ENCODE measurements at places on chromosomes 6 and 20.

- DNase-seq = no peak
These were observed 161.9 kb downstream of the GMPR start for GRCh38 chr6:16400248-16400760.

- no peak for DNase-seq
These were observed 541.7 kb upstream of the BTBD3 start for GRCh38 chr20:11375966-11376365.

- DNase-seq = no peak
These were observed 111.3 kb downstream of the TNFAIP3 start for GRCh38 chr6:137978252-137978896.

- DNase-seq = no peak
These were observed 411.1 kb upstream of the HTR1E start for GRCh38 chr6:86526238-86526637.

DNA sequence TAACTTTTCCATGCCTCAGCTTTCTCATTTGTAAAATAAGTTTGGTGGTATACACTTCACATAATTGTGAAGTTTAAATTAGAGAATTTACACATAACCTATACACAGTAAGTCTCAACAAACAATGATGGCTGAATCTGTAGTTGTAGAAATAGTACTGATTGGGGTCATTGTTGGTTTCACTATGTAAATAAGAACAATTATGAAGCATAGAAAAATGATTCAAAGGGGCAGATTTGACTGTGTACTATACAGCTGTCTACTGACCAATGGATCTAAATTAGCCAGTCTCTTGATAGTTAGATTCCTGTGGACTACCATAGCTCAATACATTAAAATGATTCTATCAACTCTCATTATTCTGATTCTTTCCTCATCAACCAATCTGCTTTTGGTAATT is 181.1 kb upstream of the STXBP5 start:
- no peak for DNase-seq

- DNase-seq = no peak
These were observed 18.7 kb upstream of the HCK start for GRCh38 chr20:32033316-32033715.

- no peak for DNase-seq
These were observed 60.9 kb downstream of the RPRD1B start for GRCh38 chr20:38094373-38094891.

DNA sequence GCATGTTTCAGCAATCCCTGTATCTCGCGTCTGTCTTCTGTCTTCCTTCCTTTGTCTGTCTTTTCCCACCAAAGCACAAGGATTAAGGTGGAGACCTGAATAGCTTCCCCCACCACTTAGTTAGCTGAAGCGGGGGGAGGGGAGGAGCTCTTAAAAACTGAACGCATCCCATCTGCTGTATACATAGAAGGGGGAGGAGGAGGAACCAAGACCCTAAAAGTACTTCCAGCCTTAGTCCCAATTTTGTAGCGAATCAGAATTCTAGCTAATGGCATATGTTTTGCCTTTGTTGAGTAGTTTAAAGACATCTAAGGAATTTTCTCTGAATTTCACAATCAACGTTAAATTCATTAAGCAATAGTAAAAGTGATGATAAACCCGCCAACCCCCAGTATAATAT is 47.9 kb downstream of the GNAS start:
- no peak for DNase-seq

DNA sequence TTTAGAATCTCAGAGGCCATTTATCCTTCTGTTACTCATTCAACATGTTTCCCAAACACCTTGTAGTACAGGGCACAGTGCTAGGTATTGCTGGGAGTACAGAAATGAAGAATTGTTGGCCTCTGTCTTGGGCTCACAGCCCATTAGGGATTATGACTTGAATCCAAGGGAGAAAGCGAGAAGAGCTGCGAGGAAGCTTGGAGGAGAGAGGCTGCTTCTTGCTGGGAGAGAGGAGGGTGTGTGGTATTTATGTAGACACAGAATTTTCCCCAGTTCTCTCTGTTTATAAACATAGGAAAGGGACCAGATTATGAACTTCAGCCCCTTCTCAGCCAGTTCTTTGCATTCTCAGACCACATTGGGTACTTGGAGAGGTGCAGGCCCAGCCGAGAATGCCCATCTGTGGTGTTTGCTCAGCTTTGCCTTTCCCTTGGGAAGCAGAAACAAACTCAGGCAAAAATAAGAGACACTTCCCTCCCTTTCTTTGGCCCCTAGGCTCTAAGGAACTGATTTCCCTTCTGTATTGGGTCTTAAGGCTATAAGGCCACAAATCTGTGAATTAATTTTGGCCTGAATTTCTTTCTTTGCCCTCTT is 17.9 kb downstream of the CHMP4B start:
- DNase-seq = peak; percentile 44

GRCh38 chr20:31475472-31476293 is 595 bp downstream of the REM1 start:
- DNase-seq = no peak

GRCh38 chr6:165746331-165746730 is 83.3 kb upstream of the PDE10A start:
- DNase-seq = no peak

GRCh38 chr6:17556014-17556413 is 44.1 kb upstream of the FAM8A1 start:
- DNase-seq = no peak
